RCC 7860 (cell line): ENCODE measurements at places on chromosomes 3 and 15.
A peak's percentile ranks its signal among the peaks of the same experiment; 100 is the strongest.

DNA sequence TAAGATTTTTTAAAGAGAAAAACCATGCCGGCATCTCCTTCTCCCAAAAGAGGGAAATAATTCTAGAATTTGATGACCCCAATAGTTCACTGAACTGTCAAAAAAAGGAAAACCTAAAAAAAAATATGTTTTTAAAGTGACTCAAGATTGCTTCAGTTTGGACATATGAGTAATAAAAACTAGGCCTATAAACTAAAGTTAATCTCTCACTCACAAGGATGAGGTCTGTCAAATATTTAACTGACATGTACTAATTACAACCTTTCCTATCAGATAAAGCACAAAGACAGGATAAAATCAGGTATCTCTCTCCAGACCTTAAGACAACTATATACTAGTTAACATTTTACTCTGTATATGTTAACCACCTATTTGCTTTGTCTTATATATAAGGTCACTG lies 231.9 kb downstream of the NSUN3 start:
- DNase-seq: peak; percentile 36

GRCh38 chr3:86830566-86830965 lies 160.4 kb downstream of the VGLL3 start:
- no peak for DNase-seq

DNA sequence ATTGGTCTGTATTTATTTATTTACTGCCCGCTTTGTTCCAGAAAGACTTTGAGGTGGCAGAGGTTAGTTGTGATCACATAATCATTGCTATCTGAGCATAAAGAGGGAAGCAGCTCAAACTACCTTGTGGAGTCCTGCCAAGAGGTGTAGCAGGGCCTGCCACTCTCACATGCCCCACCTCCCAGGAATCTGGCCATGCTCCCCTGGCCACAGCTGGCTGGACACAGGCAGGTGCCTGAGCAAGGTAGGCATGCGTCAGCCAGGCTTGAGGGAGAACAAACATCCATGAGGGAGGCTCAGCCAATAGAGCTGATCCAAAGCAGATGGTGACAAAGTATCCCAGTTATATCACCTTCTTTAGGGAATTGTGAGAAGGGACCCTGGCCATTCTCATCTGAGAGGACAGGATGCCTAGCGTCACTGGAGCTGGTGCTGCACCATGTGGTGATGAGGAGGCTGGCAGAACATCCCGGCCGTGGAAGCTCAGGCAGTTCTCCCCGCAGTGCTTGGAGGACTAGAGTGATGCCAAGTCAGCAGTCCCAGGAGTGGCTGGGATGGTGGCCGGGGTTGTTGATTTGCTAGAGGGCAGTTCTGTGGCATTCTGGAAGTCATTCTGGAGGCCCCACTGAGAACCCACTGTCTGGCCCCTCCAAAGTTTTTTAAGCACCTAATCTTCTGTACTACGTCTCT lies 6.8 kb upstream of the POLG start:
- DNase-seq: no peak

GRCh38 chr3:4528819-4529600 lies 35.9 kb downstream of the ITPR1 start:
- no peak for DNase-seq

DNA sequence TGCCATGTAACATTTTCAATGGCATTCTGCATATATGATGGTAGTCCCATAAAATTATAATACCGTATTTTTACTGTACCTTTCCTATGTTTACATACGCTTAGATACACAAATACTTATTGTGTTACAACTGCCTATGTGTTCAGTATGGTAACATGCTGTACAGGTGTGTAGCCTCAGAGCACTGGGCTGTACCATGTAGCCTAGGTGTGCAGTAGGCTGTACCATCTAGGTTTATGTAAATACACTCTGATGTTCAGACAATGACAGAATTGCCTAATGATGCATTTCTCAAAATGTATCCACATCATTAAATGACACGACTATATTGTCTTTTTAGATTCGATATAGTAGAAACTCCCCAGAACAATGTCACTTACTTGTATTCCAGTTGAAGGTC lies 22.7 kb downstream of the CD80 start:
- DNase-seq: no peak

GRCh38 chr15:50953302-50953701 lies 44.8 kb downstream of the AP4E1 start:
- no peak for DNase-seq
